Kidney (tissue), 22 donors: ENCODE measurements at places on chromosomes 1 and 21. TPM values are rescaled to one million over a fixed set of nuclear protein-coding genes. Genes with fewer than 3 reads are reported as not detected.

- no peak for DNase-seq
Measured at GRCh38 chr1:15513919-15514318, 10.1 kb downstream of the CASP9 start.

PPFIA4 gene
- 5.2 TPM for polyA plus RNA-seq

- DNase-seq, result no peak
Measured at GRCh38 chr1:54221113-54221834, 21.3 kb downstream of the MRPL37 start.

DNA sequence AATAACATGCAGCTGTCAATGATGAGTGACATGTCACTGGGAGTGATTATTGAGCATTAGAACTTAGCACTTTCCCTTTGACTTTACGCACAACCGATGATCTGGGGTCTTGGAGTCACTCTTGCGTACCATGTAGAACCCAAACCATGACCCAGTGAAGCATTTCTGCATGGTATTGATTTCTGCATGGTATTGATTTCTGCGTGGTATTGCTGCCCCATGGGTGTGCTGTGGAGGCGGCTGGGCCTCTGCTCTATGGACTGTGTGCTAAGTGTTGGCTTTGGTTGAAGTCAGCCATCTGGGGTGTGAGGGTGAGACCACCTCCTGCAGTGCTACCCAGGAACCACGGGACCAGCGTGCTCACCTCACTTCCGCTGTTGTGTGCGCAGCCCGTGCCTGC lies 98.0 kb downstream of the ADARB1 start:
- DNase-seq, result no peak

GRCh38 chr1:9078015-9078751 lies 8.7 kb upstream of the SLC2A5 start:
- DNase-seq, result no peak

GRCh38 chr1:202255343-202255742 lies 61.7 kb downstream of the LGR6 start:
- peak; percentile 35 for DNase-seq

- DNase-seq, result no peak
Measured at GRCh38 chr1:218959784-218960183, 213.9 kb upstream of the LYPLAL1 start.

GRCh38 chr1:226195144-226195543 lies 8.6 kb upstream of the ACBD3 start:
- DNase-seq, result no peak

DNA sequence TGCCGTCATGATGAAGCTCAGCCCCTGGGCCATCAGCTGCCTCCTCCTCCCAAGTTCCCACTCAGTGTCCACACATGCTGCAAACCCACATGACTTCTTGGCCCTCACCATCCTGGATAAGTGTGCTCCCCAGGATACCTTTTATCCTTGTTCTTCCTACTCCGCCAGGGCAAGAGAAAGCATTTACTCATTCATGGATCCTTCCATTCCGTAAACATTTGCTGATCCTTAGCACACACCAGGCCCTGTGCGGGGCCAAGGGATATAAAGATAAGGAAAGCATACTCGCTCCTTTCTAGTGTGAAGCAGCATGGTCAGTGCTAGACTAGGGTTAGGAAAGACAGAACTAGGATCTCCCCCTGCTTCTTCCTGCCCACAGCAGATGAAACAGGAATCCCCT lies 122.1 kb upstream of the HMGB4 start:
- no peak for DNase-seq

- no peak for DNase-seq
Measured at GRCh38 chr21:17351766-17352165, 161.1 kb upstream of the CXADR start.

RGS8 gene
- polyA plus RNA-seq, result not detected

DNA sequence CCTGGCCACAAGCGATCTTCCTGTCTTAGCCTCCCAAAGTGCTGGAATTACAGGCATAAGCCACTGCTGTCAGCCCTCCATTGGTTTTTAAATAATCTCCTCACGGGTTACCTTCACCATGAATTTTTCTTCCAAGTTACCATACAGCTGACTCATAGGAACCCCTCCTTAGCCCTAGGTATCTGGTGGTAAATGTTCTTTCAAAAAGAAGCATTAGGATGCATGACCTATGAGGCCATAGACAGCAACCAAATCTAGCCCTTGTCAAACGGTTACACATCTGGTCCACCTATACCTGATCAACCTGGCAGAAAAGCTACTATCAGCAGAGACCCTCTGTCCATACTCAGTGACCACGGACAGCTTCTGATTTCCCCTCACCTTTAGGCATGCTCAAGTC lies 12.7 kb upstream of the DEGS1 start:
- DNase-seq, result no peak

GRCh38 chr21:37724201-37724600 lies 192.1 kb downstream of the KCNJ6 start:
- no peak for DNase-seq

BTG2 gene
- 156 TPM for polyA plus RNA-seq

- DNase-seq, result no peak
Measured at GRCh38 chr1:213131851-213132655, 81.0 kb downstream of the RPS6KC1 start.

DNA sequence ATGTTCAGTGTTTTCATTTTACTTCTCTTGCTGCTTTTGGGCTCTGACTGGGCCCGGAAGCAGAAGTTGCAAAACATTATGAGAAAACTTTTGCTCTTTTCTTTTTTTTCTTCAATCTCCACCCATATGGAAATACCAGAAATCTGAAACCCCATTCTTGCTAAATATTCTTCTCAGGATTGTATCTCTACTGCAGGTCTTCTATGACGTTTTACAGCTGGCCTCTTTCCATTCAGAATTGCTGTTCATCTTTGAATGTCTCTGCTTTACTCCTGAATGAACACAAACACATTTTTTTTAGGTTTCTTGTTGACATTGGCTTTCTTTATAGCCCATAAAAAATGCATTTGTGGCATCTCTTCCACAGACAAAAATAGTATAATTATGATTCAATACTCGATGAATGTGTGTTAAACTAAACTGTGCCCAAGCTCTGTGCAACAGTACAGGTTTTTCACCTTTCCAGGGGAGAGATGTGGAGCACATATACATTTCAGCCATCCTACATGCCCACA lies 18.8 kb downstream of the PTPRC start:
- no peak for DNase-seq

ATP6V1G3 gene
- 102 TPM for polyA plus RNA-seq

IFI44L gene
- 5.7 TPM for polyA plus RNA-seq

DNA sequence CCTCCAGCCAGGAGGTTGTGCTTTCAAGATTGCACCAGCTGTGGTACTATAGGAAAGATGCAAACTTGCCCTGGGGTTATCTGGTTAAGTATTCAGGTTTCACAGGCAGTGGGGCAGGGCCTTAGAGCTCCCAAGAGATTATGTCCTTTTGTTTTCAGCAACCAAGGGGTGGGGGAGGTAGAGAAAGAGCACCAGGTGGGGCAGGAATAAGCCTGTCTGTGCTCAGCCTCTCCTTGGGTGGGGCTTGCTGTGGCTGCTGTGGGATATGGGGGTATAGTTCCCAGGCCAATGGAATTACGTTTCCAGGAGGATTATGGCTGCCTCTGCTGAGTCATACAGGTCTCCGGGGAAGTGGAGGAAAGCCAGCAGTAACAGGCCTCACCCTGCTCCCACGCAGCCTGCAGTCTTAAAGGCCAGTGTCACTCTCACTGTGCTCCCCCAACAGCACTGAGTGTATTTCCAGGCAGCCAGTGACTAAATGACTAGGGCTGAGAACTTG lies 508.6 kb downstream of the RWDD3 start:
- no peak for DNase-seq

FCGR3B gene
- polyA plus RNA-seq, result not detected
